ENCODE measurements at places on chromosomes 5 and 9. TPM values are rescaled to one million over a fixed set of nuclear protein-coding genes. Genes with fewer than 3 reads are reported as not detected.

GRCh38 chr5:103360475-103360874, 101.9 kb downstream of the MACIR start:
- no peaks in the 10 kb centered on the region for H3K36me3 ChIP-seq
- H3K4me3 ChIP-seq = no peak overlapping the region
- no peak overlapping the region for H3K27ac ChIP-seq
- H3K27me3 ChIP-seq = no peaks in the 10 kb centered on the region
- no peak for DNase-seq

DNA sequence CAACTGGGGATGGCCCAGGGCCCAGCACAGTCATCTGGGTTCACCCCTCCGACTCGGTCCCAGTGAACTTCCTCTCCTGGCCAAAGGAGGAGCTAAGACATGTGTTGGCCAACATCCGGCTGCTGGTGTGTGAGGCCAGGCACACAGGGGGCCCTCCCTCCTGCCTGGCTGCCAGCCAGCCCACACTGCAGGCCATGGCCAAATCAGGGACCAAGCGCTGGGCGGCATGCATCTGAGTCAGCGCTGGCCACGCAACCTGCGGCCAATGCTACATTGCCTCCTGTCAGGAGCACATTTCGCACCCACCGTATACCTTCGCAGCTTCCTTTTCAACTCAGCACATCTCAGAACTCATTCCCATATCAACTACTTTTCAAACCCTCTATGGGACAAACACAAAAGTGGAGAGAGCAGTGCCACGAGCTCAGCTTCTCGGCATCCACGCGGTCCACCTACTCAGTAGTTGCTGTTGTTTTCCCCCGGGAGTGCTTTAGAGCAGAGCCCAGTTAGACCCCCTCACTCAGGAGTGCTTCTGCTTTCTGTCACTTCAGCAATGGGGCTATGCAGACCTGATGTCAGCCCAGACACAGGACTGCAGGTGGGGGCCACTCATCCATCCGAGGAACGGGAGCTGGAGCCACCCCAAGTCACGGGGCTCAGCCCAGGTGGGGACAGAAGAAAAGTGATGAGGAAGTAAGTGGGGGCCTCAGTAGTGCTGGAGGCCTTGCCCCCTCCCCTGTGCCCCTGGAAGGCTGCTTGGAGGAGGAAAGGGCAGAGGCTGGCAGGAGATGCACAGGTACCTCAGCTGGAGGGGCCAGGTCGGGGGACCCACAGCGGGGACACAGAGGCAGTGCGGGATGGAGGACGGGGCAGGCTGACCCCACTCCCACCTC, 13.9 kb downstream of the NINJ1 start:
- H3K27ac ChIP-seq = peak overlapping the region; percentile 83
- H3K4me1 ChIP-seq = peaks cover 23% of the 10 kb centered on the region
- DNase-seq = peak; percentile 75
- no peaks in the 10 kb centered on the region for H3K27me3 ChIP-seq

DNA sequence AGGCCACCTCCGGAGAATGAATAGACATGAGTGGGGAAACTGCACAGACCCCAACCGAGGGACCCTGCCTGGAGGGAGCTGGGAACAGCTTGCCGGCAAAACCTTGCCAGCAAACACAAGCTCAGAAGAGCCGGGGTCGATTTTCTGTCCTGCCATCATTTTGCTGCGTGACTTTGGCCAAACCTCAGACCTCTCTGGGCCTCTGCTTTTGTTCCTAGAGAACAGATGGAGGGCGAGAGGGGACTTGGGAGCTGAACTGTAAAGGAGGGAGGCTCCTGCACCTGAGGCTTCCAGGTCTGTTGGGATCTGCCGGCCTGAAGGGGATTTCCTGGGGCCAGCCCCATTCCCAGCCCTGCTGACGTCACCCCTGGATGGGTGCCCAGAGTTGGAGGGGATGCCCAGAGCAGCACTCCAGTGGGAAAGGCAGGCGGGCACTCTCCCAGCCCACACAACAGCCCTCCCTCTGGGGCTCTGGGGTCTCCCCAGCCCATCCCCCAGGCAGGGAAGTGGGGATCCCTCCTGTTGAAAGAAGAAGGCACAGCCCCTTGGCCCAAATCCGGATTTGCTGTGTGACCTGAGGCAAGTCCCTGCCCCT, 40.4 kb upstream of the SYNPO start:
- peaks cover 14% of the 10 kb centered on the region for H3K4me1 ChIP-seq
- peak; percentile 57 for DNase-seq
- H3K27ac ChIP-seq = no peak overlapping the region
- H3K27me3 ChIP-seq = no peaks in the 10 kb centered on the region
- no peak overlapping the region for H3K4me3 ChIP-seq

DNA sequence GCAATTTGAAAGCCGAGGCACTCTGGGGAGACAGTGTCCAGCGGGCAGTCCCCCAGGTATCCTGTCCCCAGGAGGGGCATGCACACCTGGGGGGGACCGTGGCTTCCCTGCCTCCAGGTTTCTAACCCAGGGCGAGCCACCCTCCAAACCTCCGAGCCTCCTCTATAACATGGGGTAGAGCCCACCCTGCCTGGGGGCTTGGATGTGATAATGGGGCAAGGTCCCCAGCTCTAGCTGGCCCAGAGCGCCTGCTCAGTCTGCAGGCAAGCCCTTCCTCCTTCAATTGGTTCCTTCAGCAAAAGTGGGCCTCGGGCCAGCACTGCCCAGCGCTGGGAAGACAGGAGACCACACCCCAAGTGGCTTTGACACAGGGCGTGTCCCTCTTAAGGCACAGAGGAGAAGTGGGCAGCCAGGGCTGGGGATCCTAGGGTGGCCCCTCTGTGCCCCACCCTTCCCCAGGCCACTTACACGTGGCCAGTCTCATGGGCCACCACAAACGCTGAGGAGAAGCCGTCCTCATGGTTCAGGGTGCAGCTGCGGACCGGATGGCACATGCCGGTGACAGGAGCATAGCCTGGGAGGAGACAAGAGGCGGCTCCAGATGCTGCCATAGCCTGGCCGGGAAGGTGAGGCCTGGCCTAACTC, 94.3 kb downstream of the ZNF354C start:
- H3K27ac ChIP-seq = no peak overlapping the region
- no peak overlapping the region for H3K4me3 ChIP-seq
- no peaks in the 10 kb centered on the region for H3K4me1 ChIP-seq
- DNase-seq = no peak
- H3K36me3 ChIP-seq = no peaks in the 10 kb centered on the region
- H3K27me3 ChIP-seq = peaks cover 2% of the 10 kb centered on the region

DNA sequence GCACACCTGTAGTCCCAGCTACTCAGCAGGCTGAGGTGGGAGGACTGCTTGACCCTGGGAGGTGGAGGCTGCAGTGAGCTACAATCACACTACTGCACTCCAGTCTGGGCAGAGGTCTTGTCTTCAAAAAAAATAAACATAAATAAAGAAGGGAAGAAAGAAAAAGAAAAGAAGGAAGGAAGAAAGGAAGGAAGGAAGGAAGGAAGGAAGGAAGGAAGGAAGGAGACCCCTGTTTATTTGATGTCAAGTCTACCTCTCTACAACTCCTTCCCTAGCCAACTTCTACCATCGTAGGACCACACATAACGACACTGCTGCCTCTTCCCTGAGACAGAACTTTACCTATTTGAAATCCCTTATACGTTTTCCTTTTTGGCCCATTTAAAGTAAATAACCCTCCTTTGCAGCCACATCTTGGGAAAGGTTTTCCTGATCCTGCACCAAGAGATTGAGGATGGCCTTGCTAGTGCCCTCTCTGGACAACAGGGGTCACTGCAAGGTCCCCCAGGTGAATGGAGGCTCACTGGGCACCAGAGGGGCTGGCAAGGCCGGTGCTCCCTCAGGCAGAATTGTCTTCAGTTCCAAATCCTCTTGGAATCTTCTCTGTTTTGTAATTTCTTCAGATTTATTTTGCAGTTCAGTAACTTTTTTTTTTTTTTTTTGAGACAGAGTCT, 10.5 kb downstream of the RPS14 start:
- peaks cover 6% of the 10 kb centered on the region for H3K4me1 ChIP-seq
- no peaks in the 10 kb centered on the region for H3K36me3 ChIP-seq
- H3K27me3 ChIP-seq = no peaks in the 10 kb centered on the region
- no peak overlapping the region for H3K4me3 ChIP-seq

- no peaks in the 10 kb centered on the region for H3K27me3 ChIP-seq
- no peaks in the 10 kb centered on the region for H3K4me1 ChIP-seq
- no peak for DNase-seq
- no peak overlapping the region for H3K4me3 ChIP-seq
- H3K27ac ChIP-seq = no peak overlapping the region
- H3K36me3 ChIP-seq = no peaks in the 10 kb centered on the region
Measured at GRCh38 chr5:34892414-34892813, 22.9 kb downstream of the RAD1 start.

DNA sequence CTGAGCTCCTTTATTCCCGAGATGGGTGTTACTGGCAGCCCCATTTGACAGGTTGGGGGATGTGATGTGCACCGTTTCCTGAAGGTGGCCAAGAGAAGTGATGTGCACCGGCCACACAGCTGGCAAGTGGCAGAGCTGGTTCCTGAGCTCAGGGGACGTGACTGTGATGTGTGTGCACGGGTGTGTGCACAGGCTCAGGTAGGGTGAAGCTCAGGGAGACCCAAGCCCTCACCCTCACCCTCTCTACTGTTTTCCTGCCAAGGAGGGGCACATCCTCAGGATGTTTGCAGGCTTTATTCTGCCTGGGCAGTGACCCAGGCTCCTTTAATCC, 56.6 kb downstream of the WWC1 start:
- H3K27ac ChIP-seq = no peak overlapping the region
- peaks cover 3% of the 10 kb centered on the region for H3K36me3 ChIP-seq
- no peak for DNase-seq
- no peak overlapping the region for H3K4me3 ChIP-seq
- H3K27me3 ChIP-seq = no peaks in the 10 kb centered on the region
- peaks cover 3% of the 10 kb centered on the region for H3K4me1 ChIP-seq

DNA sequence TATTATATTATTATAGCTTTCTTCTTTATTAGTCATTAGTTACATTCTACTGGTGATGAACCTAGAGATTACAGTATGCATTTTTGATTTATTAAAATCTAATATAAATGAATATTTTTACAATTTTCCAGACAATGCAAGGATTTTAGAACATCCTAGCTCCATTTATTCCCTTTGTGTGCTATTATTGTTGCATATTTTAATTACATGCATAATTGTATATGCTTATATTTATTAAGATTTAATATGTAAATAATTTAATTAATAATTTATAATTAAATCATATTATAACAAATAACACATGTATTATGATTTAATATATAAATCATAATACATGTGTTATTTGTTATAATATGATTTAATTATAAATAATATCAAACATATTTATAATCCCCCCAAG, 23.4 kb upstream of the MACROH2A1 start:
- H3K4me3 ChIP-seq = no peak overlapping the region
- no peaks in the 10 kb centered on the region for H3K4me1 ChIP-seq
- no peak for DNase-seq
- H3K27me3 ChIP-seq = no peaks in the 10 kb centered on the region

DNA sequence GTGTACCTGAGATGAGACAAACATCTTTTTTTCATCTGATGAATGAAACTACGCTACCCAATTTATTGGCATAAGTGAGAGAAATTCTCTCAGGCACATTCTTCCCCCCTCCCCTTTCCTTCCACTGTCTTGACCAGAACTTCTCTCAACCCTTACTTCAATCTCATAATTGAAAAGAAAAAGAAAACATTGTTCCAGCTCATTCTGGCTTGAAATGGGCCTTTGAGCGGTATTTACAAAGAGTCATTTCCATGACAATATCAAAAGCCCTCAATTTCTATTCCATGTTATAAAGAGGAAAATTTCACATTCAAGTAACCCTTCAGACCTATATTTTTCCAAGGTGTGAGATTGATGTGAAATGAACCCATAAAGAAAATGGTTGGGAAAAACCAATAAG, 145.9 kb downstream of the PCSK1 start:
- H3K36me3 ChIP-seq = no peaks in the 10 kb centered on the region
- no peaks in the 10 kb centered on the region for H3K4me1 ChIP-seq
- H3K4me3 ChIP-seq = no peak overlapping the region
- no peak for DNase-seq

GRCh38 chr9:18824095-18824666, 208.8 kb downstream of the SAXO1 start:
- peaks cover 6% of the 10 kb centered on the region for H3K4me1 ChIP-seq
- no peak overlapping the region for H3K27ac ChIP-seq
- H3K36me3 ChIP-seq = no peaks in the 10 kb centered on the region
- H3K27me3 ChIP-seq = no peaks in the 10 kb centered on the region
- DNase-seq = no peak
- no peak overlapping the region for H3K4me3 ChIP-seq

- H3K4me3 ChIP-seq = no peak overlapping the region
- no peak overlapping the region for H3K27ac ChIP-seq
- no peak for DNase-seq
- no peaks in the 10 kb centered on the region for H3K27me3 ChIP-seq
- H3K4me1 ChIP-seq = no peaks in the 10 kb centered on the region
Measured at GRCh38 chr9:27880635-27881034, 307.4 kb upstream of the C9orf72 start.

DNA sequence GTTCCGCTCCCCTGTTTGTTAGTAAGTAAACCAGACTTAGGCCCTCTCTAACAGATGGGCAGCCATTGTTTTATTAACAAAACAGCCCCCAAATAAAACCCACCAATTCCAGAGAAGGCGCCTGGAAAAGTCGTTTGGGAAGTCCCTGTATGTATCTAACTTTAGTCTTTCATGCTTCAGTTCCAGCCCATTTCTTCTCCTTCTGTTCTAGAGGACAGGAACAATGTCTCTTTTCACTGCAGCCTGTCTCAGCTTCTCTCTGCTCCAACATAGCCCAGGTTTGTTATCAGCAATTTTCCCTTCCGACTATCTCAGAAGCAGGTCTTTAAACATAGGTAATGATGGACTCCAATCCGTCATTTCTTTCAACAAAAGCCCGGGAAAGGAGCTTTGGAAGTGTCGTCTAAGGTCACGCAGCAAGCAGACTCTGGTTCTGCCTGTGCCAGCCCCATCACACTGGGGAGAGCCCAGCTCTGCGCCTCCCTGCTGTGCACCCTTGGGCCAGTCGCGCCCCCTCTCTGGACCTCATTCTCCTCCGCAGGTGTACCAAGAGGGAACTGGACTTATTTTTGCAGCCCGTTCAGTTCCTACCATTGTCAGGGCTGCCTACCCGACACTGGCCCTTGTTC, 9.6 kb upstream of the AKNA start:
- no peaks in the 10 kb centered on the region for H3K27me3 ChIP-seq
- H3K4me3 ChIP-seq = peak overlapping the region; percentile 71
- peak overlapping the region; percentile 93 for H3K27ac ChIP-seq
- DNase-seq = no peak

GRCh38 chr5:8060953-8061429, 192.0 kb downstream of the MTRR start:
- H3K27me3 ChIP-seq = no peaks in the 10 kb centered on the region
- no peak overlapping the region for H3K27ac ChIP-seq
- H3K36me3 ChIP-seq = no peaks in the 10 kb centered on the region
- DNase-seq = no peak
- H3K4me3 ChIP-seq = no peak overlapping the region

MYOZ3 gene
- 0.09 TPM for total RNA-seq

FAM153A gene
- 3.9 TPM for total RNA-seq

MEGF10 gene
- total RNA-seq = 1.0 TPM

PCDHGA1 gene
- total RNA-seq = 0.08 TPM

PCDHGB1 gene
- total RNA-seq = 0.14 TPM

SELENOP gene
- 1,776 TPM for total RNA-seq

PCDHA6 gene
- total RNA-seq = not detected

CTXN3 gene
- total RNA-seq = not detected

TMEM174 gene
- not detected for total RNA-seq

OR13C8 gene
- total RNA-seq = not detected

FUT7 gene
- total RNA-seq = 0.67 TPM
